ENCODE measurements at places on chromosomes 4 and X.

- DNase-seq: no peak
Measured at GRCh38 chr4:54165011-54165410, 64.1 kb upstream of the PDGFRA start.

- DNase-seq: no peak
Measured at GRCh38 chrX:2395261-2395992, 105.3 kb downstream of the DHRSX start.

DNA sequence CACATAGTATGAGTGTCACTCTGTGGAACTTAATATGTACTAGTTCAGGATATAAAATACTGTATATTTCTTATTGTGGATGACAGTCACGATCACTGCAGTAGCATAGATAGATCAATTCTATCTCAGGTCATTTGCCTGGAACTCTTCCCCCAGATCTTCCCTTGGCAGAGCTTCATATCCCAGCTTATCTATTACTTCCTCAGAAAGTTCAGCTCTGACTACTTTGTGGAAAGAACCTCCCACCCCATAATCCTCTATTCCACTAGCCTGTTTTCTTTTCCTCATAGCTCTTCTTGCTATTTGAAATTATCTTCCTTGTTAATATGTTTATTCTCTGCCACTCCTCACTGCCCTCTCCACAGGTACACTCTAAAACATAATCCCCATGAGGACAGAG is 10.9 kb downstream of the FAM241A start:
- no peak for DNase-seq

GRCh38 chrX:102126863-102127262 is 1.4 kb downstream of the TCEAL2 start:
- DNase-seq: no peak

- DNase-seq: no peak
Measured at GRCh38 chrX:74249963-74250362, 54.0 kb upstream of the ZCCHC13 start.

DNA sequence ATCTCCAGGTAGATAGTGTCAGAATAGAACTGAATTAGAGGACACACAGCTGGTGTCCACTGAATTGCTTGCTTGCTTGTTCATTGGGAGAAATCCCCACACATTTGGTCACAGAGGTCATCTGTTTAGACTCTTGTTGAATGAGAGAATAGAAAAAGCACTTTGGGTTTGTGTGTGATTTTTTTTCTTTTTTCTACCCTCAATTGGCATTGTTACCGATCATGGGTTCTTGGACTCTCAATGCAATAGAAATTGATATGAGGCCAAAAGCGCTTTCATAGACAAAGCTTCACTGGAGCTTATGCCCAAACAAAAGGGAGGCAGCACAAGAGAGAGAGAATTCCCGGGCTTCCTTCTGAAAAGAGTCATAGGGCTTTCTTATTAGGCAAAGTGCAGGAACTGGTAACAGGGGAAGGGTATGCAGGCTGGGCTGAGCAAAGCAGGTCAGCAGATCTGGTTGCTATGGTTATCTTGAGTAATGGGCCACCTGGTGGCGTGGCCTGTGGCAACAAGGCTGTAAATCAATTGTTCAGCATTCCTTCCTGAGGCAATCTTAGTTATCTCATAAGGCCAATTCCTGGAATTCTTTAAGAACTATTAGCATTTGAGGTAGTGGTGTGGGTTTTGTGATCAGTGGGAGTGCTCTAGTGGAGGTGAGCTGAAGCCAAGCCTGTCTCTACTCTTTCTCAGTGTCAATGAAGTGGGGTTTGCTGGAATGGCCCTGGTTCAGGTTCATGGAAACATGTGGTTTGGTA is 5.3 kb upstream of the GPR82 start:
- no peak for DNase-seq

- DNase-seq: no peak
Measured at GRCh38 chrX:40552768-40553167, 28.0 kb upstream of the ATP6AP2 start.

DNA sequence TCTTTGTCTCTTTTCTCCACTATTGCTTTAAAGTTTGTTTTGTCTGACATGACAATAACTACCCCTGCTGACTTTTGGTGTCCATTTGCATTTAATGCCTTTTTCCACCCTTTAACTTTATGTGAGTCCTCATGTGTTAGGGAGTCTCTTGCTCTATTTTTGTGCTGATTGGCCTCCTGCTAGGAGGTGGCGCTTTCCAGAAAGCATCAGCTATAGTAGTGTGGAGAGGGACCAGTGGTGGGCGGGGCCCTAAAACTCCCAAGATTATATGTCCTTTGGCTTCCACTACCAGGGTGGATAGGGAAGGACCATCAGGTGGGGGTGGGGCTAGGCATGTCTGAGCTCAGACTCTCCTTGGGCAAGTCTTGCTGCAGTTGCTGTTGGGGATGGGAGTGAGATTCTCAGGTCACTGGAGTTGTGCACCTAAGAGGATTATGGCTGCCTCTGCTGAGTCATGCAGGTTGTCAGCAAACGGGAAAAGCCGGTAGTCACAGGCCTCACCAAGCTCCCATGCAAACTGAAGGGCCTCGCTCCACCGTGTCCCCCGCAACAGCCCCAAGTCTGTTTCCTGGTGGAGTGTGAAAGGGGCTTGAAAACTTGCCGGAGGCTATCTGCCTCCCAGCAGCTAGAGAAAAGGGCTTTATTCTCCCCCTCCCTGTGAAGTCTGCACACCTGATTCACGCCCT is 156.3 kb downstream of the CPEB2 start:
- no peak for DNase-seq

DNA sequence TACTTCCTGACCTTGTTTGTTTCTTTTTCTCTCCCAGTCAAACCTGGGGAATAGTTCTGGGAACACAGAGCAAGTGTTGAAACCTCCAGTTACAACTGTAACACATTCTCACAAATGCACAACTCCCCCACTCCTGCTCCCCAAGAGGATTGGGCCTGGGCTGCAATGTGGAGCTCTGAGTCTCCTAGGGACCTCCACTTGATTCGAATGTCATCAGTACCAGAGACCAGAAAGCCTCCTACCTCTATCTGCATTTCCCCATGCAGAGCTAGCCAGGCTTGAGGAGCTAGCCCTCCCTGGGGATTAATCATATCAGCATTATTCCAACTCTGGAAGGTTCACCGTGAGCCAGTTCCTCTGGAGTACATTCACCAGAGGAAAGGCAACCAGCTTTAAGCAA is 41.7 kb upstream of the CITED1 start:
- DNase-seq: no peak

- no peak for DNase-seq
Measured at GRCh38 chr4:111960241-111960667, 185.0 kb upstream of the FAM241A start.

DNA sequence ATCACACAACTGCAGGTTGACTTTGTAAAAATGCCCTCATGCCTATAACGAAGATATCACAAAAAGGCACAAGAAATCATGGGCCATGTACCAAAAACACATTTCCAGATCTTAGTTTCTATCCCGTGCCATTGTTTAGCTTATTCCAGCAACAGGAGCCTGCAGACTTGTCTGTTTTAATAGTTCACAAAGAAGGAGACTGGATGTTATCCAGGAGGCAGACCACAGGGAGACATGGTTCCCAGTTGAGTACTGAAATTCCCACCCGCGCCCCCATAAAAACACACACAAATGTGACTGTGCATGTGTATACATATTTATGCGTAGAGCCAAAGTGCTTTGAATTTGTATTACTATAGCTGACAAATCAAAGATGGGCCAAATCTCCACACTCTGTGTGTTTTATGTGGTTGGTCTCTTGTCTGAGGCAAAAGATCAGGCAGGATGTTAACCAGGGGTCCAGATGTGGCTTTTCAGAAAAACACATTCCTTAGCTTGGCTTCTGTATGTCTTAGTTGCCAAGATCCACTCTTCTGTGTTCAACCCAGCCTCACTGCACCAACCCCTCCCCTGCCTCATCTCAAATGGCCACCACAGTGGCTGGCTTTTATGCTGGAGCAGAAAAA is 469.2 kb upstream of the DIPK2B start:
- no peak for DNase-seq

DNA sequence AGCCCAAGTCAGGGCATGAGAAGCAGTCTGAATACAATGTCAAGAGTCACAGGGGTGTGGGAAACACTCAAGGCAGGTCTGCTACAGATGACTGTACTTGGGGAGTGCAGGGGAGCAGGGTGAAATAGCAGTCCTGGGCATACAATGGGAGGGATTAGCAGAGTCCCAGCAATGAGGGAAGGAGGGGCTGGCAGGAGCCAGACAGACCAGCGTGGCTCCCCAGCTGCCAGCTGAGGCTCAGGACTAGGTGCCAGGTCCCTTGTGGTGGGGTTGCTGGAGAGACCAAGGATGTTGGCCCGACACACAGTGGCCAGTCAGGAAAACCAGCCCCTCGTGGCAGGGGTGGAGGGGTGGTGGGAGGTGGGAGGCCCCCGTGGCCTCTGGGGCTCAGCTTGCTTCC is 86.6 kb downstream of the RTL5 start:
- DNase-seq: no peak

DNA sequence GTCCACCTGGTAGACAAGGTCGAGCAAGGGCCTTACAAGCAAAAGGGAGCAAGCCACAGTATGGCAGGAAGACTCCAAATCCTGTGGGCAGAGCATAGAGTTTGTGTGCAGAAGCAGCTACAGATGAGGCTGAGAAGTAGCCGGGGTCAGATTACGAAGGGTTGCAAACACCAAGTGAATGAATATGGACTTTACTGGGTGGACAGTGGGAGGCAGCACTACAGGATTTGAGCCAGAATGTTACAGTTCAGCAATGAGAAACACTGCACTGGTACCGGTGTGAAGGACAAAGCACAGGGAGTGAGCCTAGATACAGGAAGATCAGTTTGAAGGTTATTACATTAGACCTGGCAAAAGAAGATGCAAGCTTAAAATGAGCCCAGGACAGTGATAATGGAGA is 46.1 kb upstream of the HOPX start:
- DNase-seq: no peak

GRCh38 chr4:74524985-74525384 is 80.0 kb downstream of the AREG start:
- no peak for DNase-seq

- no peak for DNase-seq
Measured at GRCh38 chrX:118928151-118928550, 46.3 kb upstream of the LONRF3 start.

DNA sequence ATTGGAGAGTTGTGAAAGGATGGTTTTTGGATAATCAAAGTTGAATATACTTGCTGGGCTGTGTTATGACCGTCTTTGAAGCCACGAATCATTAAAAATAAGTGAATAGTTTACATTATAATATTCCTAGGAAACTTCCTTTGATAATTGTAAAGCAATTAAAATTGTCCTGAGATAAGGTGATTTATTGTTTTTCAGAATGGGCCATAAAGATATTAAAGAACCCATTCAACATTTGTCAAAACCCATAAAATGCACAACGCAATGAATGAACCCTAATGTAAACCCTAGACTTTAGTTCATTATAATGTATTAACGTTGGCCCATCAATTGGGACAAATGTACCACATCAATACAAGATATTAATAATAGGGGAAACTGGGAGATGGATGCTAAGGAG is 11.4 kb downstream of the FHL1 start:
- DNase-seq: no peak

DNA sequence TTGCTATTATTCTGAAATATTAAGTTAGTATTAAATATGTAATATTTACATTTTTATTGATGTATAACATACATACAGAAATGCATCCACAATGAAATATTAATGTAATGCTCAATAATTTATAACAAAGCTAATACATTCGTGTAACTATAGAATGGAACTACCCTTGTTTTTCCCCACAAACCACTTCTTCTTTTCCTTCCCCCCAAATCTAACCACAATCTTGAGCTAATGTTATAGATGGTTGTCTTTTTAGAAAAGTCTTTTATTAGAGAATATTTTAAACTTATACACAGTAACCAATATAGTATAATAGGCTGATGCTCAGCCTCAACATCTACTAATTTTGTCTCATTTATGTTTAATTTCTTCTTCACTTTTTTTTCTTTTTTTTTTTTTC is 4.5 kb upstream of the ZNF732 start:
- DNase-seq: no peak

DNA sequence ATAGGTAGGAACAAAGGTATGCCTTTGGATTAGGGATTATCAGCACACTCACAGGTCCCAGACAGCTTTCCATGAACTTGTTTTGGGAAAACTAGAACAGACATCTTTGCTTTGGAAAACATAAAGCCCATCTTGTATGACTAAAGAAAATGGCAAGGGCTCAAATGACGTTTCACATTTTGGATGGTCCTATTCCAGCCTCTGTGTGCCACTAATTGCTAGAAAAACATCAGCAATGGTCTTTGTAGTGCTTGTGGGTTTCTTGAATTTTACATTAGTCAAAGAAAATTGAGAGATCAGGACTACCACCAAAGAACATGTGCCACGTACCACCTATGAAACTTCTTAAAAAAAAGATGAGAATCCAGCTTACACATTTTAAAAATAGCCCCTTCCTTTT is 111.4 kb downstream of the HDAC8 start:
- DNase-seq: no peak

DNA sequence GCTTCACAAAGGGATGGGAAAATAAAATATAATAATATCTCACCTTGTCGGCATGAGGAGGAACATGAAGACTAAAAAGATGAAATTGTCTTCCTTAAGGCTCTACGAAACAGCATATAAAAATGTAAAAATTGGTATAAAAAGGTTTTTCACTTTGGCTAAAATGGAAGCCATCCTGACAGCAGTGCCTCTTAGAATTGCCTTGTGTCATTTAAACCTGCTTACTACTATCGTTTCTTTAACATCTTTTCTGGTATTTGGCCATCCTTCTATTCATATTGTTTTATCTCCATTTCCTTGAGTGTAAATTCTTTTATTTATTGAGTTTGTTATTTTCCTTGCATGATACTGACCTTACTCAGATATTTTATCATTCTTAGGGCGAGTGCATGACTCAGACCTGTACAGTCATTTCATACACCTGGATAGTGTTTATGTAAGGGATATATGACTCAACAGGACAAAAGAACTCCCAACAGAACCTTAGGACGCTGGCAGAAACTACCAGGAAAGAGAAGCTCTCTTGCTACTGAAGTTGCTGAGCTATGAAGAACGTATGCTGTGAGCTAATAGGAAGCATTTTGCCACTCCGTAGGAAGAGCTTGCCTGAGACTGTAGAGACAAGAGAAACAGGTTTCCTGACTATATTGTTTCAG is 5.8 kb upstream of the CDKN2AIP start:
- DNase-seq: no peak

GRCh38 chr4:52657292-52657617 is 1.8 kb downstream of the USP46 start:
- no peak for DNase-seq

DNA sequence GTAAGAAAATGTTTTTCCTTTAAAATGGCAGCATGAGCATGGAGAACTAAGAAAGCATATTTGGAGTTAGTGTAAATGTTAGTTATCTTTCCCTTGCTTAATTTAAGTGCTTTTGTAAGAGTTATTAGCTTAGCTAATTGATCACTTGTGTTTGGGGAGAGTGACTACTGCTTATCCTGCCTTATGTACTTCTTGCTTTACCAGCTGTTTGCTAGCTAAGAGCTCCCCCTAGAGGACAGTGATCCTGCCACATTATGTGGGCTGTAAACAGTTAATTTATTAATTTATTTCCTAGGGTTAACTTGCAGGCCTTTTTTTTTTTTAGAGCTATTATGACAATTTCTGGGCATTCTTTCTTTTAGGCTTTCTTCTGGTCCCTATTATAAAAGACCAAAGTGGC is 435.8 kb downstream of the MAGEB5 start:
- no peak for DNase-seq

GRCh38 chr4:37628977-37629609 is 57.1 kb downstream of the RELL1 start:
- DNase-seq: no peak
